Ureter (tissue), 1 donor: ENCODE measurements at places on chromosomes 1 and 21. TPM values are rescaled to one million over a fixed set of nuclear protein-coding genes. Genes with fewer than 3 reads are reported as not detected.

- peak; percentile 61 for DNase-seq
Measured at GRCh38 chr1:31155216-31155806, 84.4 kb downstream of the NKAIN1 start.

DNA sequence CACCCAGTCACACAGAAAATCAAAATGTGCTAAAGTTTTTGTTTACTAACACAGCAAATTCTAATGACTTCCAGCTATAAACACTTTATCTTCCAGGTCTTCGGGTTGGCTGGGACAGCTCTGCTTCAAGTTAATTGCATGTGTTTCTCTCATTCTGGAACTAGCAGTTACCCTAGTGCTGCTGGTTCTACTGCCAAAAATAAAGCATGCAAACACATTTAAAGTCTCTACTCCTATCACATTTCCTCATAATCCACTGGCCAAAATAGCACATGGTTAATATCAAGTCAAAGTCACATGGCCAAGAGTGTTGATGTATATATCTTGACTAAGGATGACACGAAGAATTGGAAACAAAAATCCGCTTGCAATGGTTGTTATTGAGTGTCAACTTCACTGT lies 973.1 kb upstream of the ADGRL2 start:
- no peak for DNase-seq

DNA sequence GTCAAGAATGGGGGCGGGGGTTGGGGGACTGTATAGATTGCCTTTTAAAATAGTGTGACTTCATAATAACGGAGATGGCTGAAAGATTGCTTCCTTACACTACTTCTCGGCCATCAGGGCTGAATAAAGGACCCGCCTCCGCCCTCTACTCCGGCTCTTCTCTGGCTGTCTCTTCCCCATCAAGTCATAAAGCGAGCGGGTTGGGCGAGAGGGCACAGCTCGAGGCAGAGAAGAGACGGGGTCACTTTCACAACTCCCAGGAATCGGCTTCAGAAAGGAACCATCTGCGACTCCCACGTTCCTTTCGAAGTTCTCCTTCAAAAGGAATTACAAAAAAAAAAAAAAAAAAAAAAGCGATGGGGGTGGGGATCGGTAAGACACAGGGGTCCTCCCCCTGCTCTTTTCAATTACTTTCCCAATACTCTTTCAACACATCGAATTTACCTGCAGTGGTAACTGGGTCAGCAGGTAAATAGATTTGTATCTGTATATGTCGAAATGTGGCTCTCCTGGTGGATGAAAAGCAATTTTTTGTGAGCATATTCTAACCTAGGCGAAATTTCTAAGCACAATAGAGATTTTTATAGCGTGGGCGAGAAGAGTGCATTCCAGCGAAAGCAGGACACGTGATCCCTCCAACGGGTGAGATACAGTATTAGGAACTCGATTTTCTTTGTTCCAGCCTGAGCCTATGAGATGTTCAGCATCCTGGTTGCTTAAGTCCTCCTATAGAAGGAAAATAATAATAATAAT lies 2.0 kb downstream of the LRRC7 start:
- DNase-seq = no peak

Gene DMBX1
- not detected for total RNA-seq

Gene C4BPB
- 0.34 TPM for total RNA-seq
